Activated CD8-positive, alpha-beta memory T cell treated with anti-CD3 and anti-CD28 coated beads for 4 hours (primary cell): ENCODE measurements at places on chromosomes 4 and X.

DNA sequence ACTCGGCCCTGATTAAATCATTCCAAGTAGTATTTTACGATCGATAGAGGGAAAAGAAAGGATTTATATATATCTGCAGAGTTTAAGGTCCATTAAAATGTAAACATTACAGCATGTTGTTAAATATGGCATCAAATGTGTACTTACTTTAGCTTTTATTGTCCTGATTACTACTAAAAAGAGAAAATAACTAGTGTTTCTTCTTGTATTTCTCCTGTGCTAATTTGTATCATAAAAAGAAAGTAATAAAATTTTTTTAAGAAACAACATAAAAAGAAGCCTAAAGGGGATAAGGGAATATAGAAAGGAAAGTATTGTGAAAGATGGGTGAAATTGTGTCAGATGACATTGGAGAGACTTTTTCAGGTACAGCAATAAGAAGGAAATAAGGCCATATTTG lies 300.3 kb upstream of the ARSJ start:
- DNase-seq = no peak

DNA sequence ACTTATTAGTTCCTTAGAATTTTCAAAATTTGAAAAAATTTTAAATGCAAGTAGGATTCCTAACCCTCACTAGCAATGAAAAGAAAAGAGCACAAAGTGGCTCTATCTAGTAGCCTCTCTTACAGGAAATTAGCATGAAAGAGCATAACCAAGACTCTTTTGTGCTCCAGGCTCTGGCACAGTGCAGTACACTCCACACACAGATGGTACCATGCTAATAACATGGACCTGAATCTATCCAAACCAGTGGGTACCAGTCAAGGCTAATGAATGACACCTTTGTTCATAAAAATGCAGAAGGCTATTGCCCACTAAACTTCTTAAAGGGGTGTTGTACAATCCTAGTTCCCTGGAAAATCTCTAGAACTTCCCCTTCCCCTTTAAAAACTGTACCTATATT lies 119.0 kb downstream of the MANBA start:
- DNase-seq = no peak

- DNase-seq = no peak
These were observed 158.8 kb upstream of the AADAT start for GRCh38 chr4:170248576-170248975.

GRCh38 chr4:29002151-29002550 lies 1718.0 kb upstream of the PCDH7 start:
- no peak for DNase-seq

- no peak for DNase-seq
These were observed 756.7 kb upstream of the SLIT2 start for GRCh38 chr4:19494961-19495360.

DNA sequence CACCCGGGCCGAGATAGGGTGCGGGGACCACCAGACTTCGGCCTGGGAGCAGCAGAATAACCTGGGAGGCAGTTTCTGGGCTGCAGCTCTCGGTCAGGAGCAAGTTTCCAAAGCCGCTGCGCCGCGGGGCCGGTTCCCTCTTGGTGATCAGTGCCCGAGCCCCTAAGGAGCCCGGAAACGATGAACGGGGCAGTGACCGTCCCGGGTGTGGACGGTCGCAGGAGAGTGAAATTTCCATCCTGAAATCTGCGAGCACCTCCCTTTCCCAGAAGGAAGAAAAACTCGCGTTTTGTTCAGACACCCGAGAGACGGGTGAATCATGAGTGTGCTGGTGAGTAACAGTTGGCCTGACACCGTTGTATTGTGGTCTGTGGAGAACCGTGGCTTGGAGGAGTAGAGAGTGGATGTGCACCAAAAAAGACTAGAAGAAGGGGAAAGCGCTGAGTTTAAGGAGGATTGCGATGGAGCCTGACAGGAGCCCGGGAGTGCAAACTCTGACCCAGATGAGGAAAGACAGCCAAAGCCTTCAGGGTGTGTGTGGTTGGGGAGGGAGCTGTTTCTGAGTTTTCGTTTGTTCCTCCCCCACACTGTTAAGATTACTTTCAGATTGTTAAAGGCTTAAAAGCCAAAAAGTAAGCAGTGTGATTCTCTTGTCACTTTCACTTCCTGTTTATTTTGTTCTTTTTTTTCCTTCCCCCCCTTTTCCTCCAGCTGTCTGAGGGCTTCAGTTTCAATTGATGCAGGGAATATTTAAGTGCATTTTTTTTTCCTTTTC lies 828 bp downstream of the MCUB start:
- peak; percentile 46 for DNase-seq

- no peak for DNase-seq
These were observed 122.3 kb upstream of the TBL1X start for GRCh38 chrX:9342561-9343051.

- DNase-seq = no peak
These were observed 151.2 kb upstream of the TLL1 start for GRCh38 chr4:165721815-165722214.

- DNase-seq = no peak
These were observed 178.4 kb downstream of the MGST2 start for GRCh38 chr4:139844057-139844456.

DNA sequence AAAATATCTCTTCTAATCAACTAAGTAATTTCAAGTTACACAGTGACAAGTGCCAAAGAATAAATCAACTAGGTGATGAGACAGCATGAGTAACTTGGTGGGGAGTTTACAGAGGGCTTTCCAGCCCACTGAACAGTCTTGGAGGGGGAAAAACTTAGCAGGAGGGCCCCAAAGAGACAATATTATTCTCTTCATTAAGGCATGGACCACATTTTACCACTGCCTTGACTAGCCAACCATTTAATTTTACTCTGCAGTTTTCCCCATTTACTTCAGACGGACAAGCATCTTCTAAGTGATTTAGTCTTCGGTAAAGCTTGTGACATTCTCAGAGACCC lies 25.3 kb upstream of the GATB start:
- DNase-seq = no peak

DNA sequence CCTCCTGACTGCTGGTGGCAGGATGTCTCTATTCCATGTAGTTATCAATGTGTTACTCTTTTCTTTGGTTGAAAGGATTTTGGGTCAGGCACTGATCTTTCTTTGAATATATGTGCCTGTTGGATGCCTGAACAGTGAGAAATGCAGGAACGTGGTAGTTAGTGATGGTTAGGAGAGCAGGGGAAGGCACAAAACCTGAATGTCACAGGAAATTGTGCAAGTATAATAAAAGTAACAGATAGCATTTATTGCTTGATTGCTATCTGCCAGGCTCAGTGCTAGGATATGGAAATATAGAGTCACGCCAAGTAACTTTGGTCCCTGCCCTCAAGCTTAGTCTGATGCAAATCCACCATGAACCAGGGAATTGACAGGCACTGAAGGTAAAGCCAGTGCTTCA lies 219.8 kb upstream of the FAT1 start:
- DNase-seq = no peak

DNA sequence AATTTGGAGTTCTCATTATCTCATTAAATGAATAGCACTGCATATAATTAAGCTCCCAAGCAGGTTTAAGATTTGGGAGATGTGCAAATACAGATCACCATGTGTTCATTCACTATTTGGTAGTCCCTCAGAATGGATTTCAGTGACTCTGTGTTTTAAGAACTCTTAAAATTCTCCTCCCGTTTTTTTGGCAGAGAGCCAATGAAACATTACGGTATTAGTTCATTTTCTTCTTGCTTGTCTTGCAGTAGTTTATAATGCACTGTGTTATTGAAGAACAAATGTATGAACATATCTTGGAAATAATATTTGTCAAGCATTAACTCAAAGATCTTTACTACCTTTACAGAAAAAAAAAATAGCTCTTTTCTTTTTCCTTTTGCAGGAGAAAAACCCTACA lies 32.7 kb downstream of the KLF3 start:
- DNase-seq = no peak

GRCh38 chr4:61443813-61444510 lies 243.8 kb downstream of the ADGRL3 start:
- no peak for DNase-seq

DNA sequence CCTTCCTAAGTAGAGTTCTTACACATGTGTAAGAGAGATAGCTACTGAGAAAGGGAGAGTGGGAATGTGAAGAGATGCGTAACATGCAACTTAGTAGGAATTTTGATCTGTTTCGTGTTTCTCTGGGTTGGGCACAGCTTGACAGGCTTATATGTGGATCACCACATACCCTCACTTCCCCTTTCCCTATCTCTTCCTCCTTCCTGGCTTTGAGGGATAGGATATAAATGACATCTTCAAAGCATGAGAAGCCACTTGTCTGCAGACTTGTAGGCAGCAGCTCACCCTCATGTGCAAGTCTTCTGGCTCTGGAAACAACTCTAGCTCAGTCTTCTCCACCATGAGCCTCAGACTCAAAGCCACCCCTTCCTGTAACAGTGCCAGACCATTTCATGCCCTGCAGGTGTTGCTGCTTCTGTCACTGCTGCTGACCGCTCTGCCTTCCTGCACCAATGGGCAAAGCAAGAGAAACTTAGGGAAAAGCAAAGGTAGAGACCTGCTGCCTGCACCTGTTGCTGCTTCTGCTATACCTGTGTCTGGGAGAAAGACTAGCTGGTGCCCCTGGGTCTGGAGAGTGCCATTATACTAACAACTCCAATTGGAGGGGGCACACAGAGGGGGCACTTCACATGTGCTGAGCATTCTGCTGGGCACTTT lies 5.4 kb upstream of the PF4V1 start:
- DNase-seq = no peak

GRCh38 chr4:7529368-7530080 lies 94.8 kb upstream of the PSAPL1 start:
- no peak for DNase-seq

DNA sequence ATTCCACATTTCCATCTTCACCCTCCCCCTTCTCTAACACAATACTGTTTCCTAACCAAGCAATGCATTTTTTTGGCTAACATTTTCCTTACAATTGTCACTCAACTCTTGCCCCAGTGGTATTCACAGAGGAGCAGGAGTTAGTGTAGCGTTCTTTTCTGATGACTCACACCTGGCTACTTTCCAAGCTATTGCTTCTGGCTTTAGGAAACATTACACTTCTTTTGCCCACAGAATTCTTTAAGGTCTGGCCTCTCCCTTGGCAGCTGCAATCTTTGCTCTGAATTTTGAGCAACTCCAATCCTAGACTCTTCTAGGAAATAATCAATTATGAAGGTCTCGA lies 27.5 kb upstream of the PDGFC start:
- no peak for DNase-seq

DNA sequence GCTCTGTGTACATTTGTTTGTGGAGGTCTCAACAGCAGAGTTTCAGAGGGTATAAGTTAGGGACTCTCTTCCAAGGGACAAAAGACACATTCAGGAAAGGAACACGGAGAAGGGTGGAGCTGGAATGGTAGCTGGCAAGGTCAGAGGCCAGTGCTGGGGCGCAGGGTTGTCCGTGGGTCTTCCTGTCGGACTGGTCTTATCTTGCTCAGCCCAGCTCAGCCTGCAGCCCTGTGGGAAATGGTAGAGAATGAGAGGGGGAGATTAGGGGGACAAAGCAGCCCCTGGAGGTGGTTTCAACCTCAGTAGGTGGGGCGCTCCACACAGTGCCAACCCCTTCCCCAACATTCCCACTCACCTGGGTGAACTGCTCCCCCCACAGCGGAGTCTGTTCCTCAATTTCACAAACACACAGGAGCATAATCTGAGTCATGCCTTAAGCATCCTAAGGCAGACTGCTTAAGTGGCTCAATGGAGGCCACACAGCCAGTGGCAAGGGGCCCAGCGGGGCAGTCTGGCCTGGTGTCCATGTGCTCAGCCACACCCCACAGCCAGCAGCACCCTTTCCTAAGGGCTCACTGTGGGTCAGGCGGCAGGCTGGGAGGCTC lies 6.9 kb upstream of the HDAC6 start:
- DNase-seq = no peak

DNA sequence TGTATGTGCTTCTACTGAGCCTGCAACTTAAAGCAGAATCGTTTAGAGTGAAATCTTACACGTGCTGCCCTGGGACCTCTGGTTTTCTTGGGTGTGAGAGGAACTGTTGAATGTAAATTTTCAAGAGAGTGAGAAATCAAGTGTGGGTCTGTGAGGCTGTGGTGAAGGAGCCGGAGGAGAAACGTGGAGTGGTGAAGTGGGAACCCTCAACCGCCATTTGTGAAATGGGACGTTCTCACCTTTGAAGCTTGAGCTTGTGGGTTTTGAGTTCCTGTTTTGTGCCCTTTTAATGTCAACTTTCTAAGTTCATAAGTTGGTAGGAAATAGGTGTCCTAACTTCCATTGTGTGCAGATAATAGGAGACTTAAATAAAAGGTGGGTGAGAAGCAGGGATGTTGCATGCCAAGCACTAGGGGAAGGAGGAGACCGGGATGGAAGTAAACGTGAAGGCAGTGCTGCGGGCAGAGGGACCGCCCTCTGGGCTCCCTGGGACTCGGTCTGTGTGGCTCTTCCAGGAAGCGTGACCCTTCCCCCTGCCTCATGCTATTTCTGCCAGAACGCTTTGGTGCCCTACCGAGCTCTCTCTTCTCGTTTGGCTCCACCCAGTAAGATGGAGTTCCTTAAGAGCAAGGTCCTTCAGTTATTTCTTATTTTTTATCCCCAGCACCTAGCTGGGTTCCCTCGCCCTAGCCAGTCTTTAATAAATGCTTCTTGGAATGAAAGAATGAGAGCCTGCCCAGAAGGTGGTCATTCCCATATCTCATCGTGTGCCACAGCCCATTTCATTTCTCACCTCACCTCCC lies 56.0 kb downstream of the TMEM131L start:
- peak; percentile 34 for DNase-seq

GRCh38 chrX:143455046-143455445 lies 62.2 kb downstream of the SPANXN3 start:
- DNase-seq = no peak

GRCh38 chr4:88697141-88697540 lies 488 bp downstream of the NAP1L5 start:
- DNase-seq = no peak

GRCh38 chrX:121455890-121456289 lies 408.5 kb downstream of the GLUD2 start:
- DNase-seq = no peak

GRCh38 chrX:37967714-37968113 lies 38.6 kb upstream of the SYTL5 start:
- DNase-seq = no peak

DNA sequence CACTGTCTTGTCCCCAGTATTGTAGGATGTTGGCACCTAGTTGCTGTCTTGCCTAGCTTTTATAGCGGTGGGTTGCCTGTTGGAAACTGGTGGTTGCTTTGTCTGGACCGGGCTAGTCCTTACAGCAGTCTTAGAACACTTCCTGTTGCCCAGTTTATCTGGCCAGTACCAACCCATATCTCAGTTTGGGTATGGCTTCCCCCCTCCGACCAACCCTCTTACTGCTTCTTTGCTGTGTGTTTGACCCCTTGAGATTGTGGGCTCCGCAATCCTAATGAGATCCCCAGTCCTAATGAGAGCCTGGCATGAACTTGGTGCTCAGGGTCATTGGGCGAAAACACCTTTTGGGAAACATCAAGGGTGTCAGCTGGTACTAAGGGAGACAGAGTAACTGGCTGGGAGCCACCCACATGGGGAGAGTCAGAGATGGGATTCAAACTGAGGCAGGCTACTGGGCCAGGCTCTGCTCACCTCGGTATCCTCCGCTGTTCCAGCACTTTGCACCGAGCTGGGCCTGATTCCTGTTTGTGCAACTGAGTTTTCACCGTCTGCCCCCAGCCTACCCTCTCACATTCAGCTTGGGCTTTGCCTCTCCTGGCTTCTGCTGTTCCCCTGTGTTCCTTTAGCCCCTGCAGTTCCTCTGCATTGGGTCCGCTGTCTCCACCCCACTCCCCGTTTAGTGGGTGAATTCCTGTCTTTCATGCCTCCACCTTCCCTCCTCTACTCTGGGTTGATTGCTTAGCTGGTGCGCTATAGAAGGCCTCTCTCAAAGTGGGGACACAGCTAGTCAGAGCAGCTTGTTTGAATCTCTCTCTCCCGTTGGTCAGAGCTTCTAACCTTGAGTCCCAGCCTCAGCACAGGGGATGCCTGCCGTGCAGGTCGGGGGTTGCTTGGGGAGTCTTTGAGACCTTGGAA lies 1.6 kb downstream of the TBC1D14 start:
- DNase-seq = no peak
